ENCODE measurements at places on chromosomes 7 and 10.

DNA sequence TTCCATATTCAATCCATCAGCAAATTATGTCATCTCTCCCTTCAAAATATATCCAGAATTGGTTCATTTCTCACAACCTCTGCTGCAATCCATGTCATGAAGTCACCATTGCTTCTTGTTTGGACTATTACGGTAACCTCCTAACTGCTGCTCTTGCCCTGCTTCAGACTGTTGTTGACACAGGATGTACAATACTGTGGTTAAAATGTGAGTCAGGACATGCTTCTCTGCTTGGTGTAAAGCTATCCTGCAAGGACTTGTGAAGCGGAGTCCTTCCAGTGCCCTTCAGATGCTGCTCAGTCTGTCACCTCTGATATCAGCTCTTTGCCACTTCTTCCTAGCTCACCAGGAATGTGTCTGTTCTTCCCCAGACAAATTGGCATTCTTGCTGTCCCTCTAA is 10.4 kb upstream of the NXPH1 start:
- DNase-seq = no peak

- DNase-seq = no peak
Measured at GRCh38 chr7:11655642-11656041, 176.4 kb downstream of the THSD7A start.

GRCh38 chr7:1027242-1028043 is 16.9 kb upstream of the GPR146 start:
- DNase-seq = no peak

DNA sequence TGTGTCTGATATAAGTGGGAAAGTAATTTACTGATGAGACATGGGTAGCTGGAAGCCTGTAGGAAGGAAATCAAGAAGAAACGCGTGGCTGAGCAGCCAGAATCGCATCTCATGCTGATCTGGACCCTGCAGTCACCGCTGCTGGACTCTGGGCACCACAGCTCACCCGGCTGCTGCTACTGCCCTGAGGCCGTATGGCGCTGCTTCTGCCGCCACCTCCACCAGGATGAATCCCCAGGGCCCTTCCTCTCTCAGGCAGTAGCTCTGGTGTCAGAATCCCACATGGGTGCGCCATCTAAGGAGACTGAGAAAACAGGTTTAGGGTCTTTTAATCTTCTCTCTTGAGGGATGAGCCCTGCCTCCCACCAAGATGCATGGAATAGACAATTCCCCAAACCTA is 70.3 kb upstream of the AGK start:
- DNase-seq = no peak

- no peak for DNase-seq
Measured at GRCh38 chr7:5656233-5656632, 125.2 kb downstream of the RNF216 start.

DNA sequence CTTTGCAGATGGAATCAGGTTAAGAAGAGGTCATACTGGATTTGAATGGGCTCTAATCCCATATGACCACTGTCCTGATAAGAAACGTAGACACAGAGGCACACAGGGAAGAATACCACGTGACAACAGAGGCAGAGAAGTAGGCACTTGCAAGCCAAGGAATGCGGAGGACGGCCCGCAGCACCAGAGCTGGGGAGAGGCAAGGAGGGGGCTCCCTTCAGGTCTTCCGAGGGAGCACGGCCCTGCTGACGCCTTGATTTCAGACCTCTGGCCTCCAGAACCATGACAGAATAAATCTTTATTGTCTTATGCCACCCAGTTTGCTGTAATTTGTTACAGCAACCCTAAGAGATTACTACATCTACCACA is 44.7 kb upstream of the TMEM213 start:
- DNase-seq = no peak

- DNase-seq = peak; percentile 89
Measured at GRCh38 chr10:132685101-132685891, 100.7 kb downstream of the NKX6-2 start.

GRCh38 chr7:36244429-36244828 is 91.4 kb downstream of the EEPD1 start:
- no peak for DNase-seq

DNA sequence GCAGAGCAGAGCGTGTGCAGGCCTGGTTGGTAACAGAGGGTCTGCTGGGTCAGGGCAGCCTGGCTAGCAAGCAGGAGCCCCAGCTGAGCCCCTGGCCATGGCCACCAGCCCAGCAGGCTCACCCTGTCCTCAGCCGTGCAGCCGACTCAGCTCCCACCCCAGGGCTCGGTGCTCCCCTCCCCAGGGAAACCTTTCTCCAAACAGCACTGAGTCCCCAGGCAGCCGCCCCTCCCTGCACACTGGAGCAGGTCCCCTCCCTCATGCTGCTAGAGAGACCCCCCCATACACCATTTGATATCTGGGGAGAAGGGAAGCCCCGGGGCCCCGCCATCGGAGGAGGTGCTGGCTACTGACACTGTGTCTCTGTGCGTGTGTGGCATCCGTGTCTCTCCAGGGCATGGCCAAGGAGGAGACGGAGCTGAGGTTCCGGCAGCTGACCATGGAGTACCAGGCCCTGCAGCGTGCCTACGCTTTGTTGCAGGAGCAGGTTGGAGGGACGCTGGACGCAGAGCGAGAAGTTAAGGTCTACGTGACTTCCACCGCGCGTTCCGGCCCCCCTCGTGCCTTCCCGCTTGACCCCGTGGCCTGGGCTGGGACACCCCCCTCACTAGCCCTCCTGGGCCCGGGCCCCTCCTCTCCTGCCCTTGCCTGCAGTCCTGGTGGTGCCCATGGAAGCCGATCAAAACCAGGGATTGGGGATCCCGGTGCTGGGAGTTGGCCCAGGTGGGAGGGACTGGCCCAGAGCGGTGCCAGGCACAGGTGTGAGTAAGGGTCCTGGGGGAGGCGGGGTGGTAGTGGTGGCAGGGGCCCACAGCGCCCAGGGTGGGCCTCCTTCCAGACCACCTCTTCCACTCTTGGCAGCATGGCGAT is 45.0 kb upstream of the DPYSL4 start:
- peak; percentile 38 for DNase-seq

DNA sequence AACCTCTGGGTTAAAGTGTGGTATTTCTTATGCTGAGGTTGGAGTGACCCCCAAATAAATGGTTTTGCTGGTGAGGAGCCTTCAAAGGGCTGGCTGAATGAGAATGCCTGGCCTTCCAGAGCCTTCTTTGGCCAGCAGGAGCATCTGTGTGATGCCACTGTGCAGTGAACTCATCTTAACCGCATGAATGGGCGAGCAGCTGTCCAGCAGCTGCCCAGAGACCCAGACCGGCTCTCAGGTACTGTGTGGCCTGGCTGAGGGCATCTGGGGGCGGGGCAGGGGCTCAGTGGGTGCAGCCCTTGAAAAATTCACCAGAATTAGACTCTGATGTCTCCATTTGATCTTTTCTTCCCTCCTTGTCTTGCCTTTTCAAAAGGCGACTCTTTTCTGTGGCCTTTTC is 59.0 kb downstream of the SYPL1 start:
- DNase-seq = no peak

- DNase-seq = no peak
Measured at GRCh38 chr10:29603223-29603896, 31.4 kb downstream of the SVIL start.

- no peak for DNase-seq
Measured at GRCh38 chr10:36236341-36236740, 594.2 kb upstream of the FZD8 start.

GRCh38 chr7:1852517-1853430 is 182.7 kb downstream of the ELFN1 start:
- DNase-seq = no peak

DNA sequence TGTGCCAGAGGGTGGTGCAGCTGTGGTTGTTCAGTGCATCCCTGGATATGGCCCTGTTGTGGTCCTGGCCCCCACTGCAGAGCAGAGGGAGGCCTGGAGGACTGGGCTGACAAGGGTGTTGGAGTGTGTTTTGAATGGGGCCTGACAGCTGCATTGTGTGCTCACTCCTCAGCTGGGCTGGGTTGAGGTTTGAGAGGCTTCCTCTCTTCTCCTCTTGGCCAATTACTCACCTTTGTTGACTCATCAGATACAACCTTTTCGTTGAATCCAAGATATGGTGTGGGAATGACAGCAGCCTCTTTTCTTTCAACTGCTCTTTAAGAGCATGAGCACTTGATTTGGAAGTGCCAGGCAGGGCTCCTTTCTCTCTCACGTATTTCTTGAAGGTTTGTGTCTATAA is 228.5 kb upstream of the COBL start:
- DNase-seq = no peak

DNA sequence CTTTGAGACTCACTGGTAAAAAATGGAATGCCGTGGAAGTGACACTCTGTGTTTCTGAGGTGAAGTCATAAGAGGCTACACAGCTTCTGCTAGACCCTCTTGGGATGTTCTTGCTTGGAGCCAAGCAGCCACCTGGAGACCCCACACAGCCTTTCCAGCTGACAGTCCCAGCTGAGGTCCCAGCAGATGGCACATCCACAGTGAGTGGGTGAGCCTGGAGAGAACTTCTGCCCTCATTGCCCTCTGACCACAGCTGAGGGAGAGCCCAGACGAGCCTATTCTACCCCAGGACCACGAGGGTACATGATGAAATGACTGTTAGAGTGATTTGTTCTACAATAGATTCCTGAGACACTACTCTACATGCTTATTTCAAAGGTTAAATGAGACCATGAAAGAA is 44.3 kb downstream of the CXCL12 start:
- DNase-seq = no peak

GRCh38 chr10:125000366-125001312 is 58.7 kb downstream of the ZRANB1 start:
- DNase-seq = peak; percentile 51

GRCh38 chr10:133159950-133160825 is at the start of gene KNDC1:
Gene KNDC1, plus strand, starts transcription at chr10:133160219. Its CDS starts 249 bp downstream, at chr10:133160468.
- no peak for DNase-seq

DNA sequence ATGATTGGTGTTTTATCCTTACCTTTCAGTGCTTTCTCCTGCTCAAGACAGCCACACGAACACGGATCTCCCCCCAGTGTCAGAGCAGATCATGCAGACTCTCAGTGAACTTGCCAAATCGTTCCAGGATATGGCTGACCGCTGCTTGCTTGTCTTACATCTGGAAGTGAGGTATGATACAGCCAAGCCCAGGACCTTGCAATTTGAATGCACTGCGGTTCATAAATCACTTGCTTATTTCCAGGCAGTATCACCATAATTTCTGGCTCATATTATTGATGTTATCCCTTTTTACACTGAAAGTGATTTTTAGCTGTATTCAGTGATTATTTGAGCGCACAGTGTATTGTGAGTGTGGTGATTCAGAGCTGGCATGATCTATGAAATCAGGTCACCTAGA is 129.7 kb upstream of the LRGUK start:
- no peak for DNase-seq

GRCh38 chr10:7902413-7902812 is 84.1 kb downstream of the TAF3 start:
- no peak for DNase-seq

- no peak for DNase-seq
Measured at GRCh38 chr7:44846816-44847508, 925 bp downstream of the H2AZ2 start.

GRCh38 chr10:59960751-59961150 is 54.4 kb upstream of the CCDC6 start:
- no peak for DNase-seq

- DNase-seq = no peak
Measured at GRCh38 chr7:128059143-128059988, 28.1 kb upstream of the LRRC4 start.

GRCh38 chr10:128863411-128863810 is 603.6 kb upstream of the MGMT start:
- no peak for DNase-seq

- DNase-seq = no peak
Measured at GRCh38 chr7:135919071-135919841, 57.9 kb downstream of the MTPN start.

DNA sequence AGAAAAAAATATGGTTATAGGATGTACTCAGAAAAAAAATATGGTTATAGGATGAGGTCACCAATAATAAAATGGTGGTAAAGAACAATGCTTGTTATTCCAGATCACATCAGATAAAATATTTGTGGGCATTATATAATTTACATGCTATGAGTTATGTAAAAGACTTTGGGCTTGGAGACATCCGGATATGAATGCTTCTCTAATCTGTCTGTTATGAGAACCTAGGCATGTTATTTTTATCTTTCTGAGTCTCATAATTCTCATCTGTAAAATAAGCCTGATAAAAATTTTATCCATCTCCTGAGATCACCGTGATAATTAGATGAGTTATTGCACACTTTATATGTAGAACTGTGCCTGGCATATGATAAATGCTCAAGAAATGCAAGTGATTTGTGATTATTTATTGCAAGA is 37.8 kb downstream of the DKK1 start:
- DNase-seq = no peak

DNA sequence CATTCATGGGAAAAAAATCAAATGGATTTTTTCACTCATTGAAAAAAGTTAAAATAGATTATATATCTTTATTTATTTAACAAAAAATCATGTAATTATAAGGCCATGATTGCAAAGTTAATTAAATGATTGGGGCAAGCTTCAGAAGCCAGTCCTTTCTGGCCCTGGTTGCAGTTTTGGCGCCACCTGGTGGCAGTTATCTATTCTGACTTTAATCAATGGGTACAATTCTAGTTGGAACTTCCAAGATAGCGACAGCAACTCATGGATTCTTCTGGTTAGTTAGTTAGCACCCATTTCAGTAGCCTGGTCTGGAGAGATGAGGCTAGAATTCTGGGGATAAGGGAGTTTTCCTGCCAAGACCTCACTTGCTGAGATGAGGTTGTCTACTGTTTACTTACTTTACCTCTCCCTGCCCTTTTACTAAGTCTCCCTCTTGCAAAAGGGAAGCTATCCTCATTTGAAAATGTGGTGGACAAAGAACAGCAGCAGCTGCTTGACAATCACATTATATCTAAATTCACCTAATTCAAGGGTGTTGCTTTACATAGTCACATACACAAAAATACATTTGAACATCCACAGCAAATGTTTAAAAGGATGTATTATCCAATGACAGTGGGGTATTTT is 42.3 kb downstream of the NOC3L start:
- peak; percentile 40 for DNase-seq

DNA sequence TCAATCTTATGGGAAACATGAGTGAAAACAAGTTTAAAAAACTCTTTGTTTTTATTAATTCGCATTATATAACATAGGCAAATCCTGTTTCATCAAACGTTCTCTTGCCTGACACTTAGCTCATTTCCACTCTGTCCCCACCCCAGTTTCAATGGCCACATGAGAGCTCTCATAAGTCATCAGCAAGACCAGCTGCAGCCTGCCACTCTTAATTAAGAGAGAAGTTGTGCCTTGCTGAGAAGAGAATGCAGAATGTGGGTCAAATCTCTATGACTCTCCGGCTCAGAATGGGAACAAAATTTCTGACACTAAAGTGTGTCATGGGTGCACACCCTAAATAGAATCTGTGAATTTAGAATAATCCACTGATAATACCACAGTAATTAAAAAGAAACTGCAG is 39.6 kb downstream of the ASAH2 start:
- no peak for DNase-seq

- DNase-seq = no peak
Measured at GRCh38 chr10:132888898-132889490, 53.4 kb downstream of the CFAP46 start.

GRCh38 chr10:125283836-125284614 is 123.7 kb upstream of the CTBP2 start:
- DNase-seq = no peak

- peak; percentile 11 for DNase-seq
Measured at GRCh38 chr7:47551668-47552440, 30.1 kb downstream of the TNS3 start.

All from dorsolateral prefrontal cortex (tissue), 122 donors.